ENCODE measurements at places on chromosomes 5 and 9.

- DNase-seq, result no peak
Measured at GRCh38 chr5:99449786-99450185, 521.0 kb upstream of the CHD1 start.

DNA sequence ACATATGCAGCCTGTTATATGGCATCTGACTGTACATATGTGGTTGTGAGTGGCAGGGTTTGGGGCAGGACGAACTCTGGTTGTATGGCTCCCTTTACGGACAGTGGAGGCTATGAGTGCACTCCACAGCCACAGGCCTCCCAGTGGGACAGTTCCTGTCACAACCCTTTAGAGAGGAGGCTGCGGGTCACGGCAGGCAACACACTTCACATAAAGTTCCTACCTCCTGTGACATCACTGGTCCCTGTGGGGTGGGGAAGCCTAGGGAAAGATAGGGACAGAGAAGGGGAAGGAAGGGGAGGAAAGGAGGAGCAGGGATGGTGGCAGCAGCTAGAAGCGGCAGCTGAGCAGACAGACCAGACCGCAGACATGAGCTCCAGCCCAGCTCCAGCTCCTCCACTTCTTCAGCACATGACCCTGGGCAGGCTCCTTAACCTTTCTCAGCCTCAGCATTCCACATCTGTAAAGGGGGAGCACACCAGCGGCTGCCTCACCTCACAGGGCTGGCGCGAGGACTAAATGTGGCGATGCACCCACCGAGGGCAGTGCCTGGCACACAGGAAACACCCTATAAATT is 27.4 kb upstream of the CORO2A start:
- DNase-seq, result no peak

DNA sequence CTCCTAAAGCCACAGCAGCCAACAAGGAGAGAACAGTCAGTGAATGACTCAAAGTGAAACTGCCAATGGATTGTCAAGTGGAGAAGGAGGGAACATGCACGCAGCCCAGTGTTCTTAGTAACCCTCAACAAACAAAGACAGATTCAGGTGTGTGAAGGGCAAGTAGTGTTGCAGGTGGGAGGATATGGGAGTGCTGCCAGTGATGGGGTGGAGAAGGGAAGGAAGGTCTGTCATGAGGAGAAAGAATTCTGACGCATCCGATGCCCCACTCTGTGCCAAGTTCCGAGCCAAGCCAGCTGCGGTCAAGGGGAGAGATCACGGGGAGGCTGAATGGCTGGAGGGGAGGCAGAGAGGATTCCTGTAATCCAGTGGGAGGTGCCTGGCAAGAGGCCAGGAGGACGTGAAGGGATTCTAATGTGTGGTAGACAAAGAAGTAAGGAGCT is 56.5 kb downstream of the CAST start:
- no peak for DNase-seq

- no peak for DNase-seq
Measured at GRCh38 chr5:41883243-41883642, 13.0 kb upstream of the OXCT1 start.

- DNase-seq, result no peak
Measured at GRCh38 chr9:79974806-79975422, 403.1 kb downstream of the TLE4 start.

GRCh38 chr9:120152295-120152694 is 427.7 kb downstream of the CDK5RAP2 start:
- no peak for DNase-seq

DNA sequence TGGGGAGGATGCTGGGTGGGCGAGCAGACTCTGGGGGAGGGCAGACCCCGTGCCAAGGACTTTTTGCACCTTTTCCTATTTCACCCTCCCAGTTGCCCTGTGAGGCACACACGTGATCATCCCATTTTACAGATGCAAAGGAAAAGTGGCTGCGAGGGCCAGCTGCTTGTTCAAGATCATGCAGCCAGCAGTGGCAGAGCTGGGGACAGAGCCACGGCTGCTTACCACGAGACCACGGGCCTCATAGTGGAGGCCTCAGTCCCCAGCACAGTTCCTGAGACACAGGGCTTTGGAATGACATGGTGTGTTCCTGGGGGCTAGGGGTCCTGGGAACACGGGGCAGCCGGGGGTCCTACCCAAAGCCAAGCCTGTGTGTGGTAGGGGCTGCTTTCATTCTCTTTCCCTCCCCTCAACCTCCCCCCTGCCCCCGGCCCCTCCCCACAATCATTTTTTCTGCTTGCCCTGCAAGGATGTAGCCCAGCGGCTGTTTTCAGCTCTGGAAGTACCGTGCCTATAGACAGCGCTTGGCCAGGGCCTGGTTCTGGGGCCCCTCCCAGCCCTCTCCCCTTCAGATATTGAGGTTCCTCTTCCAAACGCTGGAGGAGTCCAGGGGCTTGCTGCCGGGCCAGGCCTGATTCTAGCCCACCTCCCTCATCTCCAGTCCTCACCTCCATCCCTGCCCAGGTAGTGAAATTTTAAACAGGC is 58.5 kb upstream of the IER5L start:
- DNase-seq, result no peak

DNA sequence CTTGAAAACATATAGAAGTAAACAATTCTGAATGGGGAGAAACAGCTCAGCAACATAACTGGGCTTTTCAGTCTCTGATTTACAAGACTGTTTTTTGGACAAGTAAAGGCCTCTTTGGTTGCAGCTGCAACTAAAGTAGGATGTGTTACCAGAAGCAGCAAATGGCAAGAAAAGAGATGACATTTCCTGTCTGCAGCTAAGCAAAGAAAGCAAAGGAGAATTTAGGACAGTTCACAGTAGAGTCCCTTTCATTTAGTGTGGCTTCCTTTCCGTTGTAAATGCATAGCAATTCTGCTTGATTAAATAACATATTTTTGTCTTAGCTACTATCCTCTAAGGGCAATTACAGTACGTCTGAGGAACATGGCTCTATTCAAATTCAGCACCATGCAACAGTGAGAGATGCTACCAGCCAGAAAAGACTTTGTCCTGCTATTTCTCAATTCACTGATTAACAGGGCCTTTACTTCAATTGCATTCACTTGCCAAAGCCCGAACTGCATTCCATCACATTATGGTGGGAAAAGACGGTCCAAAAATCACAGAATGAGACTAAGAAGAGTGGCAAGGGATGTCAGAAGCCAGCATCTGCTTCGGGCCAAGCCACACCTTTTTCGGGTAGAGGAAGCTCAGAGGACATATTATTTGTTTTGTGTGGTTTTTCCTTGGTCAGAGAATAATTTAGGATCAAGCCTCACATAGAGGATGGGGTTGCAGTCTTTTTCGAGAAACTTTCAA is 107.7 kb downstream of the SEMA6A start:
- DNase-seq, result no peak

DNA sequence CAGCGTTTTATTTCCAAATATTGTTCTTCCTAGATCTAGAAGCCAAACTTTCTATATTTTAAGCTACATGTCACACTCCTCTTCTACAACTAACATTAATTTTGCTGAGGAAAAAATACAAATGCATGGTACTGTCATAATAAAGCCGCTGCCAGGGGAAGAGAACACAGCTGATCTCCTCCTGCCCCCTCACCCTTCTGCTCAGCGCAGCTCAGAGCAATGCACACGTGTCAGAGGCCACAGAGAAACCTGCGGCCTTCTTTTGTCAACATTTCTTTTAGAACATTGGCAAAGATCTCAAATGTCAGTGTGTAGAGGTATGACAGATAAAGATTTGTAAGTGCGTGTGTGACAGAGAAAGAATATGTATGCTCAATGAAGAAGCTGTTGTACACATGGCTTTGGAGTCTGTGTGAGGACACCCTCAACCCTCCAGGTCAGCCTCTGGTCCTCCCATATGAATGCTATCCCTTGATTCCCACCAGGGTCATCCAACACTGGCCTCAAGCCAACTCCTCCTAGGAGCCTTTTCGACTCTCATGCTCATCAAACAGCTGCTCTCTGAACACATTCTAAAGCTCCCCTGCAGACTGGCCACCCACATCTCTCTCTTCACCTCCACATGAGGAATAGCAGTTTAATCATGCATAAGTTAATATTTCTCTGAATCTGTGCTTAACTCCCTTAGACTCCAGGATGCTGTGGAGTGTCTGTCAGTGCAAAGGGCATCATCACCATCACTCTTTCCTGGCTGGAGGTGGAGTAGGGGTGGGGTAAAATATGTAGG is 40.9 kb downstream of the TAS2R1 start:
- no peak for DNase-seq

DNA sequence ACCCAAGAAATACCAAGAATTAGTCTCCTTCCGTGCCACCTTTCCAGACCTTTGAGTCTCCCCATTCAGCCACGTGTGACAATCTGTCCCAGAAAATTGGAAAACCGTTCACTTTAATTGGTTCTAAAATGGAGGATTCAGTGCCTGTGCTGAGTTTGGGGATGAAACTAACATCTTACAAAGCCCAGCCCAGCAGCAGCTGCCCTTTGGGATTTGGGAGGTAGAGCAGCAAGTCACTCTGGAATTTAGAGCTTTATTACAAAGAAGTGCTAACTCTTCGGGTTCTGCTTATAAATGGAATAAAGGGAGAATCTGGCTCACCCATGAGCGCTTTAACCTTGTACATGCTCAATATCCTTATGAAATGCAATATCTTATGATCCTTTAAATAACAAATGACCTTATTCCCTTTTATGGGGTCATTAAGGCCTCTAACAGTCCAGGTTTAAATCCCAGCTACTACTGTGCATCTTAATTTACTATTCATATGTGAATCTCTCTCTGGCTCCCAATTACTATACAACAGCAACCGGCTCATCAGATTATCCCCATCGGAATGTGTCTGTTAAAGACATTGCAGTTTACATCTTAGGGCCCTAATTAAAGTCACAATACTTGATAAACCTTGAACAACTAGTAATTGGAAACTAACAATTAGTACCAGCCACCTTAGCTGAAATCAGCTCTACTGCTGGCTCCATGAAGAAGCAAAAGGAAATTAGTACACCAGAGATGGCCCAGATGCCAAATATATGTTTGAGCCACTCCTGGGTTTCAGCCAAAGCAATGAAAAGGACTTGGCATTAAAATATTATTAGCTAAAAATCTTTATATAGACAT is 271.8 kb upstream of the SMARCA2 start:
- DNase-seq, result no peak

DNA sequence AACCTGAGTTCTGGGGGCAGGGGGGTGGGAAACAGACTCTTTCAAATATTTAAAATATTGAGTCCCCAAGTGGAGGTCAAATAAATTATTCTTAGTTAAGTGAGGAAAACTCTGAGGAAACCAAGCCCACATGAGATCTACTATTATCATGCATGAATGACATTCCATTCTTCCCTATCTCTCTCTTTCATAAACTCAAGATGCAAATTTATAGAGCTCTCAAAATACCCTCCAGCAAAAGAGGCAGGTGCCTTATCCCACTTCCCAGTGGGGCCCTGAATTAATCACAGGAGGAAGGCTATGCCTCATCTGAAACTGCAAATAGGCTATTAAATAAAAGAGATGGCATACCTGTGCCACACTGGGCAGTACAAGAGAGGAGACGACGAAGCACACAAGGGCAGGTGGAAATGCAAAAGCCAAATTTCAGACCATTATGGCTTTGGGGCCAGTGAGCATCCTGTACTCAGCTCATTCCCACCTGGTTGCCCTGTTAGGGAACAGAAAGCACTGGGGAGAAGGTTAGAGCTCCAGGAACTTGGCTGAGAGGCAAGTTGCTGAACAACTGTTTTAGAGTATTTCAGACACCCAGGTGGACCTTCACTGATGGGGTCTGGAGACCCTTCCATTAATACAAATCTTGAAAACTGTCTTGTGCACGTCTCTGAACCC is 102.2 kb upstream of the EQTN start:
- DNase-seq, result no peak

DNA sequence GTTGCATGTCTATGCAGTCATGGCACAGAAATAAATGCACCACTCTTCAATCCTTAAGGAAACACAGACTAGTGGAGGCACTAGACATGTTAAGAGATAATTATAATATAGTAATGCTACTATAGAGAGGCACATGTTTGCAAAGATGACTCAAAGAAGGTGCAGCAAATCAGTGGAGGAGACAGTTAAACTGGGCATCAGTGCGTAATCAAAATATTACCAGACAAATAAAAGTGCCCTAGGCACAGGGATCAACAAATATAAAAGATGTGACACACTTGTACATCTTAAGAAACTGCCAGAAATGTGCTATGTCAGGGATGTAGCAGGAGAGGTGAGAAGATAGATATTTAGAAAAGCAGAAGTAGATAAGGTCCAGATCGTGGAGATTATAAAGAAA is 642.1 kb downstream of the SLCO4C1 start:
- DNase-seq, result no peak

DNA sequence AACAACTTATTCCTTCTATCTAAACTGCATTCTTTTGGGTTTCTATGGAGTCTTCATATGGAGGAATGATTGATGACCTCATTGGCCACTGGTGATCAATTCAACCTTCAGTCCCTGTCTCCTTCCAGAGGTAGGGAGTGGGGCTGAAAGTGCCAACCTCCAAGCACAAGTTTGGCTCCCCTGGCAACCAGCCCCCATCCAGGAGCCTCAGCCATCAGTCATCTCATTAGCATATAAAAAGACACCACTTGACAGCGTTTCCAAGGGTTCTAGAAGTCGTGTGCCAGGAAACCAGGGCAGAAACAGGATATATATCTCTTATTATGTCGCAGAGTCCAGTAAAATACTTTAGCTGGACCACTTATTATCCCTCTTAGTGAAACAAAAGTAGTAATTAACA is 9.8 kb downstream of the SLC31A2 start:
- no peak for DNase-seq

- no peak for DNase-seq
Measured at GRCh38 chr5:65924366-65925043, 1.9 kb upstream of the ERBIN start.

GRCh38 chr5:157890836-157891597 is 32.1 kb upstream of the CLINT1 start:
- no peak for DNase-seq

GRCh38 chr5:67676863-67677262 is 480.3 kb upstream of the CD180 start:
- no peak for DNase-seq

DNA sequence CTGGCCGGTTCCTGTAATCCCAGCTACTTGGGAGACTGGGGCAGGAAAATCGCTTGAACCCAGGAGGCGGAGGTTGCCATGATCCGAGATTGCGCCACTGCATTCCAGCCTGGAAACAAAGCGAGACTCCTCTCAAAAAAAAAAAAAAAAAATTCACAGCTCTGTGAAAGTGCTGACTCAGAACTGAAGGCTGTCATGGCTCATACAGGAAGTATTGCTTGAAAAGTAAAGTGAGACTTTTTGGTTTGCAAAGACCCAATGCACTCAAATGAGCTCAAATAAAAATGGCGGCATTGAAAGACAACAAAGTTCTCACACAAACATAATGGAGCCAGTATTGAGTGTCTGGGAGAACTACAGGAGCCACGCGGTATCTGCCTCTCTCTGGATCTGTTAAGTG is 202.1 kb downstream of the FBXL7 start:
- no peak for DNase-seq

DNA sequence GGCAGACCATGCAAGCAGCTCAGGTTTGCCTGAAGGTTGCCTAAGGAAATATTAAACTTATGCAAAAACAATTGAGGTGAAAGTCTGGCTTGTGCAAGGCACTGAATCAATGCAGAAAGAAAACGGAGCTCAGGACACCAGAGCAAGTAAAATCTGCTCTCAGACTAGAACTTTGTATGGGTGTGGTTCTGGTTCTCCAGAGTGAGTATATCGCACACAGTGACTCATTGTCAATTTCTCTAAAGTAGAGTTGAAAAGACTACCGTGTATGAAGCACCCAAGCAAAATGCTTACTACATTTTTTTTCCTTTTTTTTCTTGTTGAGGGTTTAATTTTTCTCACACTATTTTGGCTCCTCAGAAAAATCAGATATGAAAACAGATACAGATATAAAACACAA is 650.3 kb upstream of the CDH10 start:
- DNase-seq, result no peak
